ENCODE measurements at places on chromosomes 4 and X.

DNA sequence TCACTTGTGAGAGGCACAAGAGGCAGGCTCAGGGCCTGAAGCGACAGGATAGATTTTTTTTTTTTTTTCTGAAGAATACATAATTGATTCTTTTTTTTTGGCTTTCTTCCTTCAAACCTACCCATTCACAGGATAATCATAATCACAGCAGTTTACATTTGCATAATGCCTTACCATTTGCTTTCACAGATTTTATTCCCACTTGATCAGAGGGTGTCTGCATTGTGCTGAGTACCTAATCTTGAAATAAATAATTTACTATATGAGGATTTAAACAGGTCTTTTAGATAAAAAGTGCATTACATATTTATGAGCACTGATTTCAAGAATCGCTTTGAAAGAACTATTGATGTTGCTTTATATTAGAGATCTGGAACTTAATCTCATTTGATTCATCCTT, 219.3 kb downstream of the SPRY1 start:
- DNase-seq, result no peak

- no peak for DNase-seq
These were observed 466.6 kb downstream of the INPP4B start for GRCh38 chr4:142379277-142380051.

DNA sequence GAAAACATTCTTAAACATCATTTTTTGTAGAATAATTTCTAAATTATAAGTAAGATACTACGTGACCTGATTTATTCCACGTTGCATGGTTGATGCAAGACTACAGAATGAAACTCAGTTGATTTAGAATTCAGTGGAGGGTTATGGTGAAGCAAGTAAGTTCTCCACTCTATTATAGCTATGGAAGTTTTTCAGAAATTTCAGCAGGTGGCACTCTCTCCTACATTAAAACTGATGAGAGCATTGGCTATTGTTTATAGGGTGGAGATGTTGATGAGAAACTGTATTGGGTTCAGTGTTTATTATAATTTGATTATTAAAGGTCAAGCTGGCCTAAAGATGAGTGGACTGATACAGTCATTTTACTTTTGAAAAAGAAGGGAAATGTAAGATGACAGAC, 88.0 kb downstream of the FNIP2 start:
- peak; percentile 14 for DNase-seq

DNA sequence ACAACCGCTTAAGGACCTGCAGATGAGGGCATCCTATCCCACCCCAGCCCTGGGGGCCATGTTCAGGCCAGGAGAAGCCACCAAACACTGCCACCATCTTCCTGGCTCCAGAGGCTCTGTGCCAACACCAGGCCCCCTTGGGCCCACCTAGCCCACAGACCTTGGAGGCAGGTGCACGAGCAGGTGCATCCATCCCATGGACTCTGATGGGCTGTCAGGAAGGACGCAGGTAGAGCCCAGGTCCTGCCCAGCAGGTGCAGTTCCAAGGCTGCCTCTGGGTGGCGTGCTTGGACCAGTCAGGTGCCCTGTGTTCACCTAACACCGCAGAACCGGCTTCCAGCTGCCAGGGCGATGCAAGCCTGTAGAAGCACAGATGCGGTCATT, 22.8 kb upstream of the PDE6B start:
- DNase-seq, result peak; percentile 30

DNA sequence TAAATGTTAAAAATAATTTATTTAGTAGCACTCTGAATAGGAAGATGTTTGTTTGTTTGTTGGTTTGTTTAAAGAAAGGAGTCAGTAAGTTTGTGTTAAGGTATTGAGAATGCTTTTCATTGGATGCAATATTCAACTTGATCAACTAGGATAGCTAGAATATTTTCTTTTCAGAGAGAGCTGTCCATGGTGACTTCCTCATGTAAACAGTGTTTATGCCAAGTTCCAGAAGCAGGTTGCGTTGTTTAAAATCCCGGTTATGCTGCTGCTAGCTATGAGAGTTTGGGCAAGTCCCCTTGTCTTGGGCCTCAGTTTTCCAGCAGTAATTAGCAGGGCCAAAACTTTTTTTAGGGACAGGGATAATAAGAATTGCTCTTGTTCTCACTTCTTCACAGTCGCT, 876.2 kb upstream of the HS3ST1 start:
- no peak for DNase-seq

DNA sequence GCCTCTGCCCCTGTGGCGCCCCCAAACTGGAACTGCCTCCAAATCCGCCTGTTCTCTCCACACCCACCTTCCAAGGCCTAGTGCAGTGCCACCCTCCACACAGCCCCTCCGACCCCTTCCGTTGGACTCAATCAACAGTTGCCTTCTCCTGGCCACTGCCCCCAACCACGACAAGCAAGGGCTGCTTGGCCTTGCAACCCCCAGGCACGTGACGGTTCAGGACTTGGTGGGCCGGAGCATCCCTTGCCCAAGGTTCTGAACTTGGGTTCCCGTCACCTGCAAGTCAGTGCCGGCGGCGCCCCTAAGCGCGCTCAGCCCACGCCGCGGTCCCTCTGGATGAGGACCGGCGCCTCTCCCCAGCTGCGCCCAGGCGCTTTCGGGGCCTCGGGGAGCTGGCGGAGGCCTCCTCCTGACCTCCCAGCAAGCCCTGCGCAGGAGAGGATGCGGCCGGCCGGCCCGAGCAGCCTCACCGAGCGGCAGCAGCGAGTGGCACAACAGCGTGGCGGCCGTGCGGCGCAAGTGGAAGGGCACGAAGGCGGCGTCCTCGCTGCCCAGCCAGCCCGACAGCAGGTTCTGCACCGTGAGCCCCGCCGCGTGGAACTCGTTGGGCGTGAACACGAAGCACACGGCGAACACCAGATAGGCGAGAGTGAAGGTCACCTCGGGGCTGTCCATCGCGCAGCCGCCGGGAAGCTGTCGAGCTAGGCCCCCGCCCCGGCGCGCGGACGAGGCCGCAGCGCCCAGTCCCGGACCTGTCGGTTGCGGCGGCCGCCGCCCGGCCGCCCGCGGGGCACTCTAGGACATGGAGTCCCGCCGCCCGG, 750 bp downstream of the TMEM129 start:
- DNase-seq, result no peak

GRCh38 chr4:182918044-182918607, 940 bp upstream of the DCTD start:
- DNase-seq, result peak; percentile 26

DNA sequence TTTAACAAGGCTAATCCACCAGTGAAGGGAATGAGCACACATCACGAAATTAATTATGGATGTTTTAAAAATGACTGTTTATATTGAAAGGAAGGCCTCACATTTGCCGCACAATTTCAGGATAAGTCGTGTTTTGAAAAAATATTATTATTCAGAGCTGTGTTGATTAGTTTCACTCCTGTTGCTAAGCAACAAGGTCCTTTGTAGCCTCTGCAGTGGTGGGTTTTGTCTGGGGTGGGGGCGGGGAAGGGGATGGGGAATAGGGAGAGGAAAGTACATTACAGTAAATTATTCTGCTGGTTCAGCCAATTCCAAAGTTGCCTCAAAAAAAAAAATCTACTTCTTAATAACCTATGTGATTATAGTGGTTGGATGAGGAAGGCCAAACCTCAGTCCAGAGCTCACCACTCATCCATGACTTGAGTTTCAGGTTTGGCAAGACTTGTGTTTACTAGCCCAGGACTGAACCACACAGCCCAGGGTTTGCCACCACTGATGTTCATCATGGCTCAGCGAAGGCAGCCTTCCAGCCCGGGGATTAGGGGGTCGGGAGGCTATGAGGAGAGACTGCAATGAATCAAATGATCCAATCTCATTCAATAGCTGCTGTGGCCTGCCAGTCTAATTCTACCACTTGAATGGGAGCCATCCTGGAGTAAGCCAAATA, 162.5 kb upstream of the ATP6AP2 start:
- no peak for DNase-seq
